HS-27A (cell line): ENCODE measurements at places on chromosomes 1 and 21.
A peak's percentile ranks its signal among the peaks of the same experiment; 100 is the strongest.

DNA sequence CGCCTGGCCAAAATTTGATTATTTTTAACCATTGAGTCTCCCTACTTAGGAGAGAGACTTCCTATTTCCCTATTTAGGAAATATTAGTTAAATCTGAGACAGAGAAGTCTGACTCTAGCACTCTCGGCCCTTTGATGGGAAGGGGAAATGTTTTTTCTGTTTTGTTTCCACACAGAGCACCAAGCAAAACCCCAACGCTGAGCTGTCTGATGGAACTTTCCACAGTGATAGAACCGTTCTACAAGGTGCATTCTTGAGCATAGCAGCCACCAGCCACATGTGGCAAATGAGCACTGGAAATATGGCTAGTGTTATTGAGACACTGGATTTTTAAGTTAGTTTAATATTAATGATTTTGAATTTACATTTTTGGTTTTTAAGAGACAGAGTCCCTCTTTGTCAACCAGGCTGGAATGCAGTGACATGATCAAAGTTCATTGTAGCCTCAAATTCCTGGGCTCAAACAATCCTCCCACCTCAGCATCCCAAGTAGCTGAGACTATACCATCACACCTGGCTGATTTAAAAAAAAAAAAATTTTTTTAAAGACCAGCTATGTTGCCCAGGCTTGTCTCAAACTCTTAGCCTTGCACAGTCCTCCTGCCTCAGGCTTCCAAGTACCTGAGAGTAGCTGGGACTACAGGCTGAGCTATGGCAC is 77.3 kb upstream of the GALNT2 start:
- no peak for DNase-seq

- no peak for DNase-seq
Observed at GRCh38 chr1:181184621-181185020, 96.1 kb downstream of the IER5 start.

DNA sequence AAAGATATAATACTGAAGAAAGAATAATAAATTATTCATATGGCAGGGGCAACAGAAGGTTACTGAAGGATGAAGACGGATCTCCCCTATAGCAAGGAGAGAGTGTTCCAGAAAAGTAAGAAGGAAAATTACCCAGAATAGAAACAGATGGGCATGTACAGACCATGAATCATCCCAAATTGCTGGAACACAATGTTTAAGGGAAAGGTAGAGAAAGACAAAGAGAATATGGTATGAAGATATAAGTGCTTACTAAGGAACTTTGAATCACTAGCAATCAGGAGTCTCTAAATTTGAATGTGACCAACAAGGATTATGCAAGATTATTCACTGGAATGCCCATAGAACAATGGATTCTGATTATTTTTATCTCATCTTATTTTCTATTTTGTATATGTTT is 375.4 kb downstream of the COL11A1 start:
- no peak for DNase-seq

DNA sequence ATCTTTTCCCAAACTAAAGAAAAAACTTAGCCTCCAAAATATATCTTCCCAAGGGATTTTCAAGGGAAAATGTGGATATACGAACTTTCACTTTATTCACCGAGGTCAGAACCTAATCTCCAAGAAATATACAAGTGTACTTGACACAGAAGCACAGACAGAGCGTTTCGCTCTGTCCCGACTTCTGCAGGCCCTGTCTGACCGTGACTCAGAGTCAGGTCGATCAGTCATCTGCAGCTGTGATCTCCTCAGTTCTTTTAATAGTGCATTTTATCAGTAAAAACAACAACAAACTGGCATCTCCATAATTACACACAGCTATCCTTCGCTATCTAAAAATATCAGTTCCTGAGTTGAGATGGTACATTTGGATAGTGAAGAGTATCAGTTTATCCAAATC is 226.6 kb downstream of the TM2D1 start:
- no peak for DNase-seq

GRCh38 chr1:212981571-212982328 is 31.4 kb downstream of the VASH2 start:
- no peak for DNase-seq

DNA sequence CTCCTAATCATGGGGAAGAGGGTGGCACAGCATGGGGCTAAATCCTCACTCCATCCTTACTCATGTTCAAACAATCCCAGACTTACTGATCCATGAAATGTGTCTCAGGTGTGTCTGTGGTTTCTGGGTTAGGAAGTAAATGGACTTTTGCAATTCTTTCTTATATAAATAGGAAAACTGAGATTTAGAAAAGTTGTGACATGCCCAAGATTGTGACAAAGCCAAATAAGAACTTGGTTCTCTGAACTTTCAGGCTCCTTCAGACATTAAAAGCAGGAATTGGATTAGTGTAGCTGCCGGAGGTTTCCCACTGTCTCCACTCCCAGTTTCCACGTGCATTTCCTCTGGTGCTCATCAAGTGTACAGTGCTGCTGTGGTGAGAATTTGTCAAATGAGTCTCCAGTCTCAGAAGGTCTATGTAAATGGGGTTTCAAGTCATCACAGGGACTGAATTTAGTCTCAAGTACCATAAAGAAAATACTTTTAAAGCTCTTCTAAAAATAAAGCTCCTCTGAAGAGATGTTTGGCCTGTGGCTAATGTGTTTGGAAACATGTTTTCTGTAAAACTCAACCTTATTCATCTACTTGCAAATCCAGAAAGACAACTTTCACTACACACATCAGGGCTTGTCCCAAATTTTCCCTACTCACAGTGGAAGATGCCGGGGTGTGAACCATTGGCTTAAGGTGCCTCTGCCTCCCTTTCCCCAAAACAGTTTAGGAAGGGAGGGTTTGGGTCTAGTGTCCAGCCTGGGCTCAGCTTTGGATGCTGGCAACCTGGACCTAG is 115.2 kb downstream of the NGF start:
- DNase-seq: no peak

DNA sequence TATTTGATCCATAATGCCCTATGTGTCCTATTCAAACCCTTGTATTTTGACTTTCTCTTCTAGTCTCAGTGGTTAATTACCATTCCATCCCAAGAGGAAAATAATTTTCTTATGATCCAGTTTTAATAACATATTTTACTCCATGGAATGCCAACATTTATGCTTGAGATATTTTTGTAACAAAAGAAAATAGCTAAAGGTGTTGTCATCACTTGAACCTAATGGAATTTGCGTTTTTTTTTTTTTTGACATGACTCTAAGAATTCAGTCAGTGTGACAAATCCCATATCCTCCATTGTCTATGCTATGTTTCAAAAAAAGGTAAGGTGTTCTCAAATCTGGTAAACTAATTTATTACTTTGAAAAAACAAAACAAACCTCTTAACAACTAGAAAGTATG is 324.1 kb upstream of the ADAMTS5 start:
- DNase-seq: peak; percentile 64

GRCh38 chr1:97314685-97315084 is 593.1 kb downstream of the PTBP2 start:
- no peak for DNase-seq

- DNase-seq: no peak
Observed at GRCh38 chr1:21705303-21705980, 36.3 kb upstream of the RAP1GAP start.

DNA sequence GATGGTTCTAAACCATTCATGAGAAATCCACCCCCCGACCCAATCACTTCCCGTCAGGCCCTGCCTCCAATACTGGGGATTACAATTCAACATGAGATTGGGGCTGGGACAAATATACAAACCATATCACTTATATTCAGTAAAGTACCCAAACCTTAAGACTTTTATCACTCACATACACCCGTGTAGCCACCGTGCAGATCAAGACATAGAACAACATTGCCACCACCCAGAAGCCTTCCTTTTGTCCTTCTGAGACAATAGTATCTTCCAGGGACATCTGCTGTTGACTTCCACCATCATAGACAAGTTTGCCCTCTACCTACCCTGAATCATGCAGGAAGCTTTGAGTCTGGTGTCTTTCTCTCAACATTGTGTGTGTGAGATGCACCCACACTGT is 37.5 kb downstream of the CLIC6 start:
- DNase-seq: no peak

- no peak for DNase-seq
Observed at GRCh38 chr1:165645654-165646366, 14.8 kb downstream of the MGST3 start.

DNA sequence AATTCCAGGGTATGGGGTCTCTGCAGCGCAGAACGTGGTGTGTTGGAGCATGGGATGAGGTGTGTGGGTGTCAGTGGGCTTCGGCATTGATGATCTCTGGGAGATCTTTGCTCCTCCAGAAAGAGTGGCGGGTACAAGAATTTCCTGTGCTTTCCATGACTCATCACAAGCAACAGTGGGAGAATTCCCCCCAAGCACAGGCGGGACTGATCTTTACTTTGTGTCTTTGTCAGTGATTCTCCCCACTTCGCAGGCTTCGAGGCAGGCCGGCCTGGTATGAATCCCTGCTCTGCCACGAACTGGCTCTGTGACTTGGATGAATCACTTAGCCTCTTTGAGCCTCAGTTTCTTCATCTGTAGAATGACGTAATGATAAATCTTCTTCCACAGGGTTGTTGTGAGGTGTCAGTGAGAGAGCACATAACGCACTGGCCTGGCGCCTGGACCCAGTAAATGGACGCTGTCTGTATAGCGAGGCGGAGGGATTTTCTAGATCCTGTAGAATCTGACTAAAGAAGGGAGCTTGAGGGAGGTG is 2.0 kb downstream of the OPRD1 start:
- no peak for DNase-seq
